Activated gamma-delta T cell treated with Interleukin-2 at 50 U/mL for 16 hours (primary cell): ENCODE measurements at places on chromosomes 7 and 10.

DNA sequence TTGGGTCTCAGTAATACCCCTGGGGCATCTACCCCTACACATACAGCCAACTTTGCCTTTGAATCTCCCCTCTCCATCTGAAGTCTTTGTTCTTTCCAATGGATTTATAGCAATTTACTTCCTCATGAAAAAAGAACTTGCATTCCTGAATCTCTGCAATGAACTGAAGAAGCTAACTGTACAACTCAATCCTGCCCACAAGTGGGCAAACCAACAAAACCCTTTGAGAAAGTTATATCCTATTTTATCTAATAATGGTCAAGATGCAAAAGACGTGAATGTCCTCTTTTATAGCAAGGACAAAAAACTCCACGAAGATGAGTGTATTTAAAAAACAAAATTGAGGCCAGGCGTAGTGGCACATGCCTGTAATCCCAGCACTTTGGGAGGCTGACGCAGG lies 991.3 kb downstream of the LRMDA start:
- DNase-seq = no peak

DNA sequence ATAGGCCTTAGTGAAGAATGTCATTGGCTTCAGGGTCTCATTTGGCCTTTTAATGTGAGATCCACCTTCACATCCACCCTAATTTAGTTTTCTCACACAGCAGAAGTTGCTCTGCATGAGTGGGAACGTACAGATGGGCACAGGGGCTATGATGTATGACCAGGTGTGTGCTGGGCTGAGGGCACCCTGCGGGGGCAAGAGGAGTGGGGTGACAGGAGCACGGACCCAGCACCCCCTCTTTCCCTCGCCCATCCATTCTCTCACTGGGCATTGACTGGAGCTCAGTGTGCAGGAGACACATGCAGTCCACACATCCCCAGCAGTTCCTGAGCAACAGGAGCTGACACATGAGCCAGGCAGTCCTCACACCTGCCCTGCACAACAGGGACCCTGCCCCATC lies 95.1 kb upstream of the PPP2R2D start:
- no peak for DNase-seq

- DNase-seq = no peak
These were observed 73.6 kb downstream of the ATXN7L1 start for GRCh38 chr7:105802604-105803428.

DNA sequence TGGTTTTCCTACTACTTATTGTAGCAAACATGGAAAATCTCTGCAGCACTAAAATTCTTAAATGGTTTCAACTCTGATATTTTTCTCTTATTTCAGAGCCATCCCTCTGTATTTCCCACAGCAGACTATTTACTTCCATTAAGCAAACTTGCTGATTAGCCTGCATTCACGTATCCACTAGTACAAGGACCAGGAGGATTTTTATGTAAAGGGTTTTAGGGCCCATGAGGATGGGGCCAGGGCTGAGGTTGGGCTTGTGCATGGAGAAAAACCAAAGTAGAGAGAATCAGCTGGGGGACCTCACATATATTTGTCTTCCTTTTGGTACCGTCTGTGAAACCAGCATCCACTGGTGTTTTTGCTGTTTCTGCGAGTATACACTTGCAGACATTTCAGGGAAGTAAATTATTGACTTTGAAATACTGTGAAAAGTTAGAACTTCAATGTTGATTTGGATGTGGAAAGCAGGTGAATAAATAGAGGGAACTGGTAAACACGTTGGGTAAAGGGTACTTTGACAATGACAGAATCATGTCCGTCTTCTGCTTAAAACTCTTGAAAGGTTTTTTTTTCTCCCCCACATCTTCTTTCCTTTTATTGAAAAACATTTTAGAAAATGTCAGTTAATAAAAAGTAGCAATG lies 44.3 kb downstream of the ERLIN1 start:
- DNase-seq = no peak

DNA sequence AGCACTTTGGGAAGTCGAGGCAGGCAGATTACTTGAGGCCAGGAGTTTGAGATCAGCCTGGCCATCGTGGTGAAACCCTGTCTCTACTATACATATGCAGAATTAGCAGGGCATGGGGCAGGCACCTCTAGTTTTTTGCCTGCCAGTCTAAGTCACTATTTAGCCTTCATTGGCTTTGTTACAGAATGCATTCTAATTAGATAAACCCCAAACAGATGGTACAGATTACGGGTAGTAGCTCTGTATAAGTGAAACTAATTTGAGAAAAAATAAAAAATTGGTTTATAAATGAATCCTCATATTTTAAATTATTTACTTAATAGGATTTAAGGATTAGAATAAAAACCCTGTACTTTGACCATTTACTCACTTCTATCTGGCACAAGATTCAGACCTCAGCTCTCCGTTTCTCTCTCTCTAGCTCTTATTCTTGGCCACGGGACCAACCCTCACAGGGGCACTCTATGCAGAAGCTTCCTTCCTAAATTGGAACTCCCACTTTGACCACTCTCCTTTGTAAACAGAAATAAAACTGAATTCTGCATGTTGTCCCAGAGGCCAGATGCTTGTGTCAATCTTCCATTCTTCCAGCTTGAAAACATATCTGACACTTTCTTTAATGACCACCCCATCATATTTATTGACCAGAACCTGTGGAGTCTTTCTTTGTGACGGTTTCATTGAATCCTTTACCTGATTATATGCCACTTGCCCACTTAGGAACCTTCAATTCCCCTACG lies 26.8 kb downstream of the BET1 start:
- DNase-seq = no peak

DNA sequence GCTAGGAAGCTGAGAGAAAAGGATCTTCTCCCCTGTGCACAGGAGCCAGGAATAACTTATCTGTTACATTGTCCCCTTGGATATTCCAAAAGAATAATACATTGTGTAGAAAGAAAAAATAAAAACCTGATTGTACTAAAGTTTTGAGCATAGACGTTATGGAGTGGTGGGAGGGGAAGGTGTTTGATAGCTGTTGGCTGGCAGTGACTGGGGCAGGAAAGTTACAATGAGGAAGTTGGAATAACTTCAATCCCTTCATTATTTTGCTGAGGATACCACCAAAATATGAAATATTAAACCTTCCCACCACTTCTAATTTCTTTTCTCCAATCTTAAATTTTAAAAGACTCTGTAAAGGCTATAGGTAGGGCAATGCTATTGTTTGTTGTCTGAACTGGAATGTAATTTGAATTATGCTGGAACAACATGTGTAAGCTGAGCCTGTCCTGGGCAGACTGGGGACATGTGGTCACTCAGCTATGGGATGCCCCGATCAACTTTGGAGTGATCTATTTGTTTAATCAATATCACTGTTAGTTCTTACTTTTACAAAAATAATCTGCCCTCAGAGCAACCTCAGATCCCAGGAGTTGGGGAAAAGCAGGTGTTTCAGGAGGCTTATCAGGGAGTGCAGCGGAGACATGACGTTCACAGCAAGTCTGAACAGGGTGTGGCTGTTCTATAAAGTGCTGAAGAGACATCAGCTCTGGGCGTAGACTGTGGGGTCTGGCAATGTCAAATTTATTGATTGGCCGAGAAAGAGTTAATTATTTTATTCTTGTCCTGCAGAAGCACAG lies 20.8 kb downstream of the CYP3A43 start:
- no peak for DNase-seq

GRCh38 chr7:17130281-17131059 lies 168.0 kb upstream of the AHR start:
- no peak for DNase-seq

DNA sequence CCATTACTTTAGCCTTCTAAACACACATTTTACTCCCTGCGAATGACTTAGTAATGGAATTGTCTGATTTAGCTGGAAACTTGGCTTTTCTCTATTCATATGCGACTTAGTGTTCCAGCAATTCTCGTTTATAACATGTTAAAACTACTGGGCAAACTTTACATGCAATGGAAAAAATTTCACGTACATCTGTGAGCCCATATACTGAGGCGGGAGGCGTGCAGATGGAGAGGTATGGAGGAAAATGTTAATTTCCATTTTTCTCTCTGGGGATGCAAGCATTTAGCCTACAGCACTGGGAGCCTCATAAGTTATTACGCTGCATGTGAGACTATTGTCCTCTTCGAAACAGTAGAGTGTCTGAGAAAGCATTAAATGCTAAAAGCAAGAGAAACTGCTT lies 591.5 kb upstream of the ANKRD30A start:
- no peak for DNase-seq

GRCh38 chr7:45975367-45975766 lies 54.3 kb upstream of the IGFBP3 start:
- DNase-seq = no peak

- DNase-seq = no peak
These were observed 69.0 kb upstream of the FAM180A start for GRCh38 chr7:135817583-135817982.

GRCh38 chr10:18424200-18424599 lies 227.2 kb downstream of the NSUN6 start:
- no peak for DNase-seq

- DNase-seq = no peak
These were observed 237.3 kb upstream of the ZMIZ1 start for GRCh38 chr10:78831461-78831860.

DNA sequence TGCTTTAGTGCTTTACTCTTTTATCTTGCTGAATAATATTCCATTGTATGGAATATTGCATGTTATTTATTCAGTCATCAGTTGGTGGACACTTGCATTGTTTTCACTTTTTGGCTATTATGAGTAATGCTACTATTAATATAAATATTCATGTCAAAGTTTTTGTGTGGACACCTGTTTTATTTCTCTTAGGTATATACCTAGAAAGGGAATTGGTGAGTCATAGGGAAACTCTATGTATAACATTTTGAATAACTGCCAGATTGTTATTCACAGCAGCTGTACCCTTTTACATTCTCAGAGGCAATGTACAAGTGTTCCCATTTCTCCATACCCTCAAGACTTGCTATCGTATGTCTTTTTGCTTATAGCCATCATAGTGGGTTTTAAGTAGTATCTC lies 268.7 kb downstream of the SEMA3A start:
- DNase-seq = no peak

DNA sequence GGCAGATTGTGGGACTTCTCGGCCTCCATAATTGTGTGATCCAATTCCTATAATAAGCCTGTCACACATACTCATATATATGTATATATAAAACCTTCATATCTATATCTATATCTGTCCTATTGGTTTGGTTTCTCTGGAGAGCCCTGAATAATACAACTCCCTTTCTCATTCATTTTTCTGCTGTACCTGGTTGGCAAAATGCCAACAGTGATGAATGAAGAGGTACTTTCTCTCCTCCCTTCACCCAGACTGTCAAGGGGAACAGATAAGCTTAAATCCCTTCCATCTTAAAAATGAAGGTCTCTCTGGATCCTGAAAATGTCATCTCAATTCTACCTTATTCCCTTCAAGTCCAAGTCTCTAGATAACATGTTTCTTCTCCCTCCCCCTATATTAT lies 60.3 kb upstream of the FOXP2 start:
- DNase-seq = no peak

- no peak for DNase-seq
These were observed 141.7 kb upstream of the PFKP start for GRCh38 chr10:2925631-2926030.

GRCh38 chr10:61822096-61822495 lies 79.4 kb upstream of the ARID5B start:
- DNase-seq = no peak

DNA sequence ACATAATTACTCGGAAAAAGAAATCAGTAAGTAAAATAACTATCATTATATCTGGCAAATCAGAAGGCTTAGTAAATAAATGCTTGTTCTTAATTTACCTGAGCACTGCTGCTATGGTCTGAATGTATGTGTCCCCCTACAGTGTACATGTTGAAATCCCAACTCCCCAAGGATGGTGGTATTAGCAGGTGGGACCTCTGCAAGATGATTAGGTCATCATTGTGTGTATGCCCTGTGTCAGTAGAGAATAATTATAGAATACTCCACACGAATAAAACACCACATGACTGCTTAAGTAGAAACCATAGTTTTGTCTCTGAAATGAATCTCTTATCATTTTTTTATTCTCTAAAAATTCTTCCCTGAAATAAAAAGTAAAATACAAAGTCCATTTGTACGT lies 101.6 kb downstream of the RNF133 start:
- no peak for DNase-seq

GRCh38 chr10:16779384-16779915 lies 37.8 kb downstream of the RSU1 start:
- DNase-seq = no peak

- DNase-seq = no peak
These were observed 149.9 kb downstream of the CPED1 start for GRCh38 chr7:121138262-121138933.

DNA sequence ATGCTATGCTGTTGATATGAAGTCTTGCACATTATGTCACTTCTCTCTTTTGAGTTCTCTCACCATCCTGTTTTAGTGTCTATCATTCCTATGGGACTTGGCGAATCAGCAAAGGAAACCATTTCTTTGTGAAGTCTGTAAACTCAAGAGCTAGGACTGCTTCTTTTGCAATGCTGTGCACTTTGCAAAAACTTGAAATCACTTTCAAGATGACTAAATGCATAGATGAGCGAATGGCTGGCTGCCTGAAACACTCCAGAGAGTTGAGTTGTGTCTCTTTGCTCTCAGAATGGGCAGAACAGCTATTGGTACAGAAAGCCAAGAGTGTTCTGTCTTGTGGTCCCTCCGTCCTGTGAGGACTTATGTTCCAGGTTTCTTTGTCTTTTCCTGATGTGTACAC lies 18.3 kb upstream of the ELMO1 start:
- DNase-seq = no peak

DNA sequence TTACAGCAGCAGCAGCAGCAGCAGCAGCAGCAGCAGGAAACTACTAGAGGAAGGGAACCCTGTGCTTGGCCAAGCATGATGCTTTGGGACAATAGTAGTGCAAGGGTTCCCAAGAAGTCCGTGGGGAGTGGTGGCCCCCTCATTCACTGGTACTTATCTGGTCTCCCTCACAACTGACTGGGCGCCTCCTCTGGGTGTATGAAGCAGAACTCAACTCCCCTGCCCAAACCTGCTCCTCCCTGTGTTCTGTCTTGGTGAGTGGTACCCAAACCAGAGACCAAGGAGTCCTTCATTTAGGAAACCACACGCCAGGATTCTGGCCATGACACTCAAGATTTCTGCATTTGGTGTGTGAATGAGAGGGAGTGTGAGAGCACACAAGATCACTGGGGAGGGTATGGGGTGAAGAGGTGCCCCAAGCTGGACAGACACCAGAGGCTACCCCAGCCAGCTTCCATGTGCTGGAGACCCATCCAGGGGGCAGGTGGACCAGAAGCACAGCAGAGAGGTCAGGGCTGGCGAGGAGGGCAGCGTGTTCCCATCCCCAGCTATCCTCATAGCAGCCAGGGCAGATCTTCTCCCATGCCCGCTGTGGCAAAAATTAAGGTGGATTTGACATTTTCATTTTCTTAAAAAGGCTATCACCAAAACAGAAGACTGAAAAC lies 10.6 kb upstream of the ZNF777 start:
- DNase-seq = no peak

- no peak for DNase-seq
These were observed 1.8 kb upstream of the ZNF503 start for GRCh38 chr10:75403144-75403938.

DNA sequence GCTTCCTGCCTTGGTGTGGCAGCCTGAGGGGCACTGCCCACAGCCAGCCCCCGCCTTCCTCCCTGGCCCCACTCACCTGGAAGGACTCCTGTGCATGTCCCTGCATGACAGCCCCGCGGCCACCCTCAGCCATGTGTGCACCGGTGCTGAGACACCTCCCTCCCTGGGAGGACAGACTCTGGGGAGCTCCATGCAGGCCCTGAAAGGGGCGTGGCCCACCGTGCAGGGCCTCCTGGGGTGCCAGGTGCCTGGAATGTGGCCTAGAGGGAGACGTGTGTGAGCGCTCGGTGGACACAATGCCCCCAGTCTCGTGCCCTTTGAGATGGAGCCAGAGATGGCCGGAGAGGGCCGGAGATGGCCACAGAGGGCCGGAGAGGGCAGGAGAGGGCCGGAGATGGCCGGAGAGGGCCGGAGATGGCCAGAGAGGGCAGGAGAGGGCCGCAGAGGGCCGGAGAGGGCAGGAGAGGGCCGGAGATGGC lies 59.1 kb upstream of the PPP2R2D start:
- no peak for DNase-seq
